ENCODE measurements at places on chromosomes 2 and 18.

DNA sequence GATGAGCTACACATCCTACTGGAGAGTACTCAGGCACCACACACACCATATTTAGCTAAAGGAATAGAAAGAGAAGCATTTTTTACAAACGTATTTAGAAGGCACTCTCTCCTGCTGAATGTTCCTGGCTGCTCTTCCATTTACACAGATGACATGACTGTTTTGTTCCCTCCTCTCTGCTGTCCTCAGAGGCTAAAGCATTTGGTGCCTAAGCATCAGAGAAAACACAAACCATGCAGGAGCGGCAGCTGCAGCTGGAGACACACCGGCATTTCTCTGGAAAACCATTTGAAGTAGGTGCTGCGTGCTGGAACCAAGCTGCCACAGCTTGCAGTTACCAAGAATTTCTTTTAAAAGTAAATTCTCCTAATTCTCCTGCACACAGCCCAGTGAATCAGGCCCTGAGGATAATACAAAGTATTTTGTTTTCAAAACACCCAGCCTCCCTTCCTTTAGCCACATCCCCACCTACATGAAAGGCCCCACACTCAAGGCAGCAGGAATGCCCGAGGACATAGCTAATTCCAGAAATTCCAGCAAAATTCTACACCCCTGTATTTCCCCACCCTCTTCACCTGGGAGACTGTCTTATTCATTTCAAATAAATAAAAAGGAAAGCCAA lies 488.9 kb upstream of the SOX11 start:
- no peak for DNase-seq

DNA sequence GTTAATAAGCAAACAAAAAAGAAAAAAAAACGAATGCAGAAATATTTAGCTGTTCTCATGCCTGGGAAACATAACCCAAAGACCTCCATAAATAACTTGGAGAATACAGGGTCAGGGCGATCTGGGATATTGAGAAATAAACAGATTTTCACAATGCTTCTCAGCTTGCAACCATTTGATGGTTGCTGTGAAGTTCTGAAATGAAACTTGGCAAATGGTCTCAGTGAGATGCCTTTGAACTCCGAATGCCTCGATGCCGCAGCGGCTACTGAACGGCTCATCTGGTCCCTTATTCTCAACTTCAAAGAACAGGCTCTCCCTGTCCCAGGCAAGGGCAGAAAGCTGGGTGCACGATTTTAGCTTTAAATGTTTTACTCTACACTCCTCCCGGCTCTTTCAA lies 78.1 kb downstream of the ZNF516 start:
- DNase-seq = no peak

DNA sequence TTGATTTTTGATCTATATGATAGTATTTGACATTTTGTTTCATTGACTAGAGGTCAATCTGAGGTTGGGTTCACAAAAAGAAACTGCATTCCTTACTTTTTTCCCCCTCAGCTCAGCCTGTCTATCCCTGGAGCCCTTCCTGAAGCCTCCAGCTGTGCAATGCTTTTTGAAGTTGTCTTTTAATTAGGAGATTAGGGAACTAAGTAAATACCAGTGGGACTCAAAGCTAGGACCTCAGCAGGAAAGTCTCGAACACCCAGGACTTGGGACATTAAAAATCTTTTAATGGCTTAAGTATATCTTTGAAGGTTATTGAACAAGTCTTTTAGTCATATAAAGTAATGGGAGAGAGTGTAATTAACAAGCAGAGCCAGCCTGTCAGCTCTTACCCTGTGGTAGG lies 220.2 kb downstream of the PDE11A start:
- no peak for DNase-seq

- no peak for DNase-seq
These were observed 56.2 kb downstream of the STRADB start for GRCh38 chr2:201507725-201508124.

- no peak for DNase-seq
These were observed 471.5 kb downstream of the PIK3C3 start for GRCh38 chr18:42426496-42427015.

DNA sequence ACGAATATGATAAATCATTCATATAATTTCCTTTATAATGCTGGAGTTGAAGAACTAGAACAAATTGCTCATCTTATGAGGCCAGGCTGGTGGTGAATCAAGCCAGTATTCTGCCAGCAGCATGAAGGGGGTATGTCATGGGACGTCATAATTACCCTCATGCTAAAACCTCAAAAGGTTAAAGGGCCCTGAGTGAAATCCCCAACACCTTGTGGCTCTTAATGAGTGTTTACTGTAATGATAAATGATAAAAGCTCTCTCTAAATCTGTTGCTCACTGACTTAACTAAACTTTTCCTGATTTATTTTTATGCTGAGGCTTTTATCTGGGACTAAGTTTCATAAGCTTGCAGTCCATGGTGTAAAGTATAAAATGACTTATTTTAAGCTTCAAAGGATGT lies 18.3 kb upstream of the NEDD4L start:
- no peak for DNase-seq

DNA sequence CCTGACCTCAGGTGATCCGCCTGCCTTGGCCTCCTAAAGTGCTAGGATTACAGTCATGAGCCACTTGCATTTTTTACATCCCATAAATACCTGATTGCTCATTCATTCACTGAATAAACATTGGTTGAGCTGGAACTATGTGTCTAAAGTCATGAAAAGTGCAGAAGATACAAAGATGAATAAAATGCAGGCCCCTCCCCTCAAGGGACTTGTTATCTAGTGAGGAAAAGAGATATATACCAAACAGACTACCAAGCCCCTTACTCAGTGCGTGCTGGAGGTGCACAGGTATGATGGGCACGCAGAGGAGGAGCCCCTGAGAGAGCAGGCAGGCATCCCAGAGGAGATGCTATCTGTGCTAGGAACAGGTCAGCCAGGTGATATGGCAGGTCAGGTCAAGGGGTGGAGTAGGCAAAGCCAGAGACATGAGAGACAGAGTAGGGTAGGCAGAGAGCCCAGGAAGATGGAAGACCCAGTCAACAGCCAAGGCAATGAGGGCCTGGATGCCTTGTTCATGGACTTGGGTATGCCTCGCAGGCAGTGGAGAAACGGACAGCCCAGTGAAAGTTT lies 7.7 kb downstream of the FHL2 start:
- no peak for DNase-seq

- DNase-seq = no peak
These were observed 54.5 kb downstream of the FAM171B start for GRCh38 chr2:186748354-186748753.
